Left colon (tissue), 2 donors: ENCODE measurements at places on chromosomes 1 and 21. TPM values are rescaled to one million over a fixed set of nuclear protein-coding genes. Genes with fewer than 3 reads are reported as not detected.

- DNase-seq = no peak
Measured at GRCh38 chr1:90712915-90713730, 4.0 kb downstream of the BARHL2 start.

DNA sequence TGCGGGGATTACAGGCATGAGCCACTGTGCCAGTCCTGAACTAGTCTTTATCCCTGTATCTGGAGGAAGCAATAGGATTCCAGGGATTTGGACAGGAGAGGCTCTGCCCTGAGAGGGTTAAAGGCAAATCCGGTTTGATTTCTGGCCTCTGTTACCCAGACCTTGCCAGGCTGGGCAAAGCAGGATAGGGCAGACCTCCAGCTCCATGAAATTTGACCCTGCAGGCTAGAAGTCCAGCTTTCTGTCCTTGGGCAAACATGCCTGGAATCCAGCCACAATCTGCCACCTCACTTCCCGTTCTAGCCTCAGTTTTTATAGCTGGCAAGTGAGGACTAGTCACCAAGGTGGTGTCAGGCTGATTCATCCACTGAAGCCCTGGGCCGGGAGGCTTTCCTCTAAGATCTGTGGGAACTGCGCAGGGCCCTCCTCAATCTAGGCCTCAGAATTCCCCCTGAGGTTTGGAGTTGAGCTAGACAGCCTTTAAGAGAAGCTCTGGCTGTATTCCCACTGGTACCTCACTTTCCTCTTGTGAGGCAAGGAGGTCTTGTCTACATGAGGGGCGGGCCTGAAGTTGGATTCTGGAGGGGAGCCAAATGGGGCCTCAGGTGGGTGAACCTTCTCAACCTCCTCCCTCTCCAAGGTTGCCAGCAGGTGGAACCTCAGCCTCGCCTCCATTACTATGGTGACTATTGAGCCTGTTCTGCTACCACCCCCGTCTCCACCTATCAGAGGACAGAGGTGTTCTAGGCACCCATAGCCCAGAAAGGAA is 7.0 kb upstream of the P3R3URF start:
- peak; percentile 83 for DNase-seq

Gene ELOVL1
- total RNA-seq = 152 TPM

Gene OR2T2
- total RNA-seq = not detected

Gene CHAF1B
- total RNA-seq = 1.4 TPM

Gene KIF21B
- 11.0 TPM for total RNA-seq

DNA sequence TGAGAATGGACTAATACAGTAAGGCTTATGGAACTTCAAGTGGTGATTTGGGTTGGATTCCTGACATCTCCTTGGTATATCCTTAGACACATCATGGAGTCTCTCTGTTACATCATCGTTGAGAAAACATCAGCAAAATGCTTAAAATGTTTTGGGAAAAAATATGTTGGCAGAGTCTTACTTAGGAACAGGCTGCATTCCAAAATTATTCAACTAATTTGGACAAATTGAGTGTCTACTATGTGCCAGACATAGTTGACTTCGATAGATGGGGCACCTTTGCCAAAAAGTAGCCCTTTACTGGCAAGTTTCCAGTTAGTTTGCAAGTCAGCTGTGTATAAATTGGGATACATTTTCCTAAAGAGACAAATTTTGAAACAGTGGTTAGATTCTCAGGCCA is 253.4 kb upstream of the ST6GALNAC5 start:
- DNase-seq = no peak

GRCh38 chr1:12075195-12076114 is 12.4 kb downstream of the TNFRSF8 start:
- DNase-seq = no peak

GRCh38 chr21:38443110-38443509 is 55.2 kb downstream of the ERG start:
- no peak for DNase-seq

Gene S100B
- 1.0 TPM for total RNA-seq

Gene AIM2
- 1.1 TPM for total RNA-seq

GRCh38 chr1:28329395-28330153 is 734 bp downstream of the MED18 start:
- DNase-seq = peak; percentile 56

DNA sequence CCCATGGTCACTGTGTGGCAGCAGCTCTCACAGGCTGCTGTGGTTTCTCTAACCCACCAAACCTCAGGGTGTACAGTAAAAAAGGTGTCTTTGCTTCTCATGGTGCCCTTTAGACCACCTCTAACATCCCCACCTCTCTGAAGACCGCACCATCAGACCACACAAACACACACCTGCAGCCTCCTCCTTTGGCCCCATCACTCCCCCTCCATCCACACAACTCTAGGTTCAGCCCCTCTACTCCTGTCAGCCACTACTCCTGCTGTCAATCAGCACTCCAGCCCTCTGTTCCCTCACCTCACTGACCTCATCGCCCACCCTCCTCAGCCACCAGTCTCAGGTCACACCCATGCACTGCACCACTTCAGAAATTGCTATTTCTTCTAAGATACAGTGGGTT is 7.5 kb downstream of the ZNF692 start:
- no peak for DNase-seq

Gene COL6A2
- 65.5 TPM for total RNA-seq

DNA sequence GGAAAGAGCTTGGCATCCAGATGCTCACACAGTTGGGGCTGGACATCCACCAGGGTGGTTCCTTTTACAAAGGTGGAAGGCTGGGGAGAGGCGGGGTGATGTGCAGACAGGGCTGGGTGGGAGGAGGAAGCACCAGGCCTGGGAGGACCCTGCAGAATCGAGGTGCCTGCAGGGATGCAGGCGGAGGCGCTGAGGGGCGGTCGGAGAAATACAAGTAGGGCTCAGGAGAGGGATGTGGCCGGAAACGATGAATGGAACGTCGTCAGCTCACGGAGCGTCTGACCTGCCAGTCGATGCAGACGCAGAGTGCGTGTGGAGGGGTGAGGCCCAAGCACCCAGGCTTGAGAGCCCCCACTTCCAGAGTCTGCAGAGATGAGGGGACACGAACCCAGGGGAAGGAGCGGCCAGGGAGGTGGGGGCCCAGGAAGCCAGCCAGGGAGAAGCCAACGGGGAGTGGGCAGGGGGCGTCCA is 63.4 kb downstream of the TRIM11 start:
- DNase-seq = no peak

- no peak for DNase-seq
Measured at GRCh38 chr1:14748151-14748550, 149.7 kb downstream of the KAZN start.

- DNase-seq = no peak
Measured at GRCh38 chr1:110466646-110467280, 15.8 kb downstream of the PROK1 start.

Gene SLC6A17
- 0.06 TPM for total RNA-seq
